ENCODE measurements at places on chromosomes 16 and 17. TPM values are rescaled to one million over a fixed set of nuclear protein-coding genes. Genes with fewer than 3 reads are reported as not detected.

- DNase-seq, result no peak
Observed at GRCh38 chr16:22202261-22202637, 3.8 kb upstream of the EEF2K start.

GRCh38 chr17:19003543-19004420, 782 bp downstream of the FAM83G start:
- DNase-seq, result no peak

DNA sequence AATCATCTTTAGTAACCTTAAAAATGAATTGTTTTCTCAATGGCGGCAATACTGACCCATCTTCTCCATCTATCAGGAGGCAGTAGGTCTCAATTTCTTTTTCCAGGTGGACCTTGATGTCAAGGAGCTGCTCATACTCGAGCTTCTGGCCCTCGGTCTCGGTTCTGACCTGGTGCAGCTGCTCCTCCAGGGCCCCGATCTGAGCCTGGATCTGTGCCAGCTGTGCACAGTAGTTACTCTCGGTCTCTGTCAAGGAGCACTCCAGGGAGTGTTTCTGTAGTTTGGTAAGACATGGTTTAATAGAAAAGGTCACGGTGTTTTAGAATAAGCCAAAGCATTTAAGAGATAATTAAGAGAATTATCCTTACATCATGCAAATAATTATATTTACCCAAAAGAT, 4.9 kb downstream of the KRT27 start:
- DNase-seq, result no peak

DNA sequence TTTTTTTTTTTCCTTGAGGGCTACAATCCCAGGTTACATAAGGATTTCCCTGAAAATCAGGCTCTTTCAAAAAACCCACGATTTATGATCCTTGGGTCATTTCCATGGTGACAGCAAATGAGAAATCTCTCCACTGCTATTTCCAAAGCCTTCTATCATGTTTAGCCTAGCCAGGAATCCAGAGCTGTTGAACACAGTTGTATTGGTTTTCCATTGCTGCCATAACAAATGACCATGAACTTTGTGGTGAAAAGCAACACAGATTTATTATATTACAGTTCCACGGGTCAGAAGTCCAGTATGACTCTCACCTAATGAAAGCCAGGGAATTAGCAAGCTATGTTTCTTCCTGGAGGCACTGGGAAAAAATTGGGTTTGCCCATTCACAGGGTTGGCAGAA, 106.6 kb downstream of the MAF start:
- no peak for DNase-seq

Gene CIBAR2
- 0.46 TPM for polyA plus RNA-seq

- DNase-seq, result no peak
Observed at GRCh38 chr17:50866950-50867362, 802 bp upstream of the TOB1 start.

- DNase-seq, result no peak
Observed at GRCh38 chr16:53905028-53905427, 201.1 kb downstream of the FTO start.

Gene DNAH9
- polyA plus RNA-seq, result 0.48 TPM

DNA sequence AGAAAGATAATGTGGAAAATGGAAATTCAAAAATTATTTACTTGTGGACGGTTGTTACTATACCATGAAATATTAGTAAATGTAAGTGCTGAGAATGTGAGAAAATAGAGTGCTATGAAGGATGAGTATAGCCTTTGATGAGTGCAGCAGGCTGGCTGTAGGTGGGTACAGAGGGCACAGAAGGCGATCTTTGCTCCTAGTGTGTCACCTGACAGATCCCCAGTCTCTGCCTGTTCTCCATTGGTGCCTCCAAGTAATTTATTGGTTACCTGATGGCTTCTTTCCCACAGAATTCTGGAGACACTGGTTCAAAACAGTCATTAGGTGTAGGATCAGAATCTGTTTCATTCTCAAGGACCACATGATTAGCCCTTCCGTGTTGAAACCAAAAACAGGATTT, 28.9 kb downstream of the ABCA9 start:
- no peak for DNase-seq

DNA sequence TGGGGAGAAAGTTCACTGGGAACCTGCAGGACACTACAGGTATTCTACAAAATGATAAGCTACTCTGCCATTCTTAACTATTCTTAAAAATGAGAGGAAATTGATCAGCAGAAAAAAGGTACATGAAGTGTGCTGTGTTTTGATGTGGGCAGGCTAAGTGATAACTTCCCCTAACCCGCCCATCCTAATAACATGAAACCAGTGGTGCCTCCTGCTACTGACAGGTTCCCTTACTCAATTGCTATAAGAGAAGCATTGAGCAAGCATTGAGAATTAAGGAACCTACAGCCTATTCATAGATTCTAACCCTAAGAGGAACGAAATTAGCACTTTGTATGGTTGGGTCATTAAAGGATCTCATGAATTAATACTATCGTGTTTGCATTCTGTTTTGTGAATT, 18.9 kb downstream of the XYLT1 start:
- no peak for DNase-seq

DNA sequence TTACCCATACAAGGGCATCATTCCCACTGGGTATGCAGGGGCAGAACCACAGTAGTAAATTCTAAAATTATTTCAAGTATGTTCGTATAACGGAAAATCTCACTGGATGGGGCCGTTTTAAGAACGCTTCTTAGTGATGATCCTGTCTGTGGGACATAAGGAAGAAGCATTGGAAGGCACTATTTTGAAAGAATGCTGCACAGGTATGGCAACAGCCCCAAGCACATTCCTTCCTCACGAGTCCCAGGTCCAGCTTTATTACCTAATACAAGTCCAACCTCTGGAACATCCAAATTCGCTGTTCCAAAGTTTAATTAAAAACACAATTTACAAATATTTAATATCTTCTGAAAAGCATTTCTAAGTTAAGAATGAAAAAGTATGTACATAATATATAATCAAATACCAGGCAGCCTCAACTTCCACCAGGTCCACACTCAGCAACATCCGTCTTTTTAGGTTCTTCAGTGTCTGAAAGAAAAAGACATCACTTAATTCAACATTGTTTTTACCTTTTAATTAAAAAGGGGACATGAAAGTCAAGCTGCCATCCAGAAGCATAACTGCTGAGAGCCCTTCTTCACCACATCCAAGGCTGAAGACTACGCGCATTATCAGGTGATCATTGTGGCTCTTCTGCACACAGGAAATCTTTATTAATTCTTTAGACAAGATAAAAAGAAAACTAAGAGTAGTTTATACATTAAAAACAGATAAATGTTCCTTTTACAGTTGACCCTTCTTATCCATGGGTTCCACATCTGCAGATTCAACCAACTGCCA, 49.8 kb downstream of the BRD7 start:
- no peak for DNase-seq

DNA sequence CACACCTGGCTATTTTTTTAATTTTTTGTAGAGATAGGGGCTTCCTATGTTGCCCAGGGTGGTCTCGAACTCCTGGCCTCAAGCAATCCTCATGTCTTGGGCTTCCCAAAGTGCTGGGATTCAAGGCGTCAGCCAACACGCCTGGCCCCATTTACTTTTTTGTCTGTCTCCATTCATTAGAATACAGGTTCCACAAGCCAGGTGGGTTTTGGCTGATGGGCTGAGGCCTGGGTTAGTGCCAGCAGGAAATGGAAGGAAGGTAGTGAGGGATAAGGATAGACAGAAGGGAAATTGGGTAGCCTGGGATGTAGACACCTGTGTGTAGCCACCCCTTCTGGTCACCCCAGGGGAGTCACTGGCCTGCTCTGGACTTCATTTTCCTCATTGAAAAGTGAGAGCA, 4.4 kb upstream of the IL27 start:
- no peak for DNase-seq

GRCh38 chr17:19979917-19980770, 2.5 kb upstream of the AKAP10 start:
- DNase-seq, result no peak

All from thymus (tissue), 14 donors.